ENCODE measurements at places on chromosomes 7 and 10.

DNA sequence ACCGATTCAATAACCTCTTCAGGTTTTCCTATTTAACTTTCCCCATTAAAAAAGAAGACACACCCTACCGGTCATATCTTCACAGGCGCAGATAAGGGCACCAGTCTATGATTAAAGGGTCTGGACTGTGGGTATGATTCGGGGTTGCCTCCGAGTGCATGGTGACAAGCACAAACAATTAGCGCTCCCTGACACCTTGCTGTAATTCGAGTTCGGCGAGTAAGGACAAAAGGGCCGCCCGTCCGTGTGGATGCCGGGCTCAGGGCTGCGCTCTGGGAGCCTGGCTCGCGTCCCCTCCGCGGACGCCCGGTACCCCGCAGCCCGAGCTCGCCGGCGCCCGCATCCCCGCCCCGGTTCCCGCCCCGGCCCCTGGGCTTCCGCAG lies 111.9 kb upstream of the RHEB start:
- no peak for DNase-seq

- peak; percentile 40 for DNase-seq
Measured at GRCh38 chr10:63554657-63555056, 33.5 kb downstream of the REEP3 start.

GRCh38 chr7:131501930-131502685 lies 54.3 kb downstream of the PODXL start:
- DNase-seq, result no peak

DNA sequence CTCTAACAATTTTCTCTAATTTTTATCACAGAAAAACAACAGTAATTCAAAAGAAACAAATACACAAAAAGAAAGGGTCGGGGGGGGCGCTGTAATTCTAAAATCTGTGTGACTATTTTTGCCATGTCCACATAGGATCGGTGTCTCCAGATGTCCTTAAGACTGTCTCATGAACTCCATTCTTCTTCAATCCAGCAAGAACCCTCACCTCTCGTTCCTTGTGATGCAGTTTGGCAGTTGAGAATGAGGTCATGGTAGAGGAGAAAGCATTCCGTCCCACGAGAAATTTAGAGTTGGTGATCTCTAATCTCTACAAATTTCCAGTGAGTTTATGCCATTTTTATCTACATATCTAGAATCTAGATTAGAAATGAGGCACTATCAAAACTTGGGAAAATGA lies 394.7 kb downstream of the TFEC start:
- DNase-seq, result no peak

DNA sequence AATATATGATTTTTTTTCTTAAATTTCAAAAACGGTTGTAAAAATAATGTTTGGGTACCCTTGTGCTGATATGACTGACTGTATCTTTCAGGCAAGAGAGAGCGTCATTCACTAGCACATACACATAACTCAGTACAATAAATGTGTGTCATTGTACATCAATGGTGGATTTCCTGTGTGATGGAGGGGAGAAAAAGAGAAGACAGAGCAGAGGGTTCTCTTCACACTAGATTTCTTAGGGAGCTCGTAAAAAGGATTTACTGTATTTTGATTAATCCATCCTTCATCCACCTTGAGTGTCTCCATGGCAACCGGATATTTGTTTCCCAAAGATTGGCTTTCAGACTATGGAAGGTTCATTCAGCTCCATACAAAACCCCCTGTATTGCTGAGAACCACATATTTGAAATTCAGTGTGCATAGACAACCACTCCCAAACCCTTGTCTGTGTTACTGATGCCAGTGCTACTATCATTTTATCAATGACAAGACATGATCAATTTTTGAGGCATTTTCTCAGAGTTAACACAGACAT lies 150.6 kb downstream of the AKR1D1 start:
- DNase-seq, result no peak

DNA sequence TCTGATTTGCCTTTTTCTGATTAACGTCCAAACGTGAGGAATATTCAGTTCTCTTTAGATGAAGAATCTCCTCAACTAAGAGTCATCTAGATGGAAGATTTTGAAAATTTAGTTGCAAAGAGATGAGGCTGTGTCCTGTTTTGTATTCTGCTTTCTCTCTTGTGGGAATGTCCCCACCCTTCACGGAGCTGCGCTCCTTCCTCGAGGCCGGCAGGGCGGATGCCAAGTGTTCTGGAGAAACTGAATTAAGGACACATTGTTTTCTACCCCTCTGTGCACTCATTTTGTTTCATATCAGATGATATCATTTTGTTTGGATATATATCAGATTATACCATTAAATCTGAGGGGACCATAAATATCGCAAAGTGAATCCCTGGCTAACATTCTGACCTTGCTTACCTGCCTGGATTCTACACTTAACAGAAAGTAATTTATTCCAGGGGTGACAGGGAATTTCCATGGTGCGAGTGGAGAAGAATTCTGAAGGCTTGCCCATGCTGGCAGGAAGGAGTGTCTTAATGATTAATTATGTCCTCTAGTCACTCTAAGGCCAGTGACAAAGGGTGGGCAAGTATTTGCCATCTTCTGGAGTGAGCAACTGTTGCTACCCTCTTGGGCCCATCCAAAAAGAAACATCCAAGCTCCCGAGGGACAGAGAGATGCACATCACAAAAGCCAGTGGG lies 47.9 kb upstream of the IGFBP3 start:
- no peak for DNase-seq

- no peak for DNase-seq
Measured at GRCh38 chr7:41084381-41084780, 618.5 kb downstream of the INHBA start.

DNA sequence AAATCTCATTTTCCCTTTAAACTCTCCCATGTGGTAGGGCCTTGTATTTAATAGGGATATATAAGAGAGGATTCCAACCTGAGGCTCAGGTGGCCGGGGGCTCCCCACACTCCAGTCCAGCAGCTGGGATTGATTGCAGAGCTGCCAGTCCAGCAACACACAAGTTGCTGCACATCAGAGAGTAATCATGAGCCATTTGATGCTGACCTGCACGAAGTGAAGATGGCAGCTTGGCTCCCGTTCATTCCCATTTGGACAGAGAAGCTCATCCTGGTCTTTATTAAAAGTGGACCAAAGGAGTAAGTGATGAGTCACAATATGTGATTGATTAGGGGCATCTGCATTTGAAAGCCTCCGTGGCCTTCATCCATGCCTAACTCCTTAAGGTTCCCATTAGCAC lies 202.4 kb downstream of the PLXNA4 start:
- no peak for DNase-seq

DNA sequence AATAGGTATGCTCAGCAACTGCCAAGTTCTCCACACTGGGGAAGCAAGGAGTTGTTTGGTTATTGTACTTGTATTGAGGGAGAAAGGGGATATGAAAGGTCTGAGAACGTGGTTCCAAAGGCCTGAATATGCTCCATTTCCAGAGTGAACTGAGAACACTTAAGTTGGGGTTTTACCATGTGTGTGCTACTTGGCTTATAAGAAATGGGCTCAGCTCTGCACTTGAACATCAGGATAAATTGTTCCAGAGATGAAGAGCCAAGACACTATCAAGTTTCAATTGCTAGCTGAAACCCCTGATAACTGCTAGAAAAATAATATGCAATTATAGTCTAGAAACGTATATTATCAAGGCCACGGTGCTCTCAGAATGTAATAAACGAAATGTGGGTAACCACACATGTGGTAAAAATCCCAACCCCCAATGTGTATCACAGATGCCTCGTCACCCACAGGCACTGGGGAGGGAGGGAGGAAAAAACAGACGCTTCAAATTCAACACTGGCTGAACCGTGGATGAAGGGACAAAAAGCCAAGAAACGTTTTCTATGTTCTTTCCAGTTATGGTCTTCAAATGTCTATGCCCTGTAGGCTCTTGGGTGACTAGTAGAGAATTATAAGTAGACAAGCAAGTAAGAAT lies 16.3 kb downstream of the ELMO1 start:
- DNase-seq, result no peak

GRCh38 chr10:52464368-52465124 lies 150.5 kb downstream of the DKK1 start:
- no peak for DNase-seq

DNA sequence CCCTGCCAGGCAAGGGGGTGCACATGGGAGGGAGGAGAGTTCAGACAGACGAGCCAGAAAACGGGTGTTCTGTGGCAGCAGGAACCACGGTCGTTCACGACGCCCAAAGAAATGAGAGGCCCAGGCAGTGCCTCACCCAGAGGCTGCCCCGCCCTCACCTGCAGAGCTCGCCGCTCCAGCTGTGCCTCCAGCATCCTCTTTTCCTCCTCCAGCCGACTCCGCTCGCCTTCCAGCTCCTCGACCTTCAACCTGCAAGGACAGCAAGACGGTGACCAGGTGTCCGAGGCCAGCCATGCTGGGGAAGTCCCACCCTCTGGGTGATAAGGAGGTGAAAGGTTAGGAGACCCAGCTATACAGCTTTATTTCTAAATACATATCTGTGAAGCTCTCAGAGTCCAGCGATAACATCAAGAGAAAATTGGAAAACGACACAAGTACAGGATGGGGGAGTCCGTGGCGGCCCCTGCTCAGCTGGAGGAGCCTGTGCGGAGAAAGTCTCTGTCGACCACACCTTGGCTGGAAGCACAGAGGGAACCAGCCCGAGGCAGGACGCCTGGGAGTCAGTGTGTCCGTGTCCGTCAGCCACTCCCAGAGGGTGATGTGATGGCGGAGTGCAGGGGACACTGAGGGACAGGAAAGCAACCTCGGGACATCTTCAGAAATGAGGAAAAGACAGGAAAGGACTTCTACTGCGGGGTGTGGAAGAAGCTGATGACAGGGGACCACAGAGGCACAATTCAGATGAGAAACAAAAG lies 275.1 kb downstream of the MAD1L1 start:
- no peak for DNase-seq

GRCh38 chr10:130137090-130137448 lies 878 bp downstream of the GLRX3 start:
- peak; percentile 6 for DNase-seq

GRCh38 chr10:125101049-125101448 lies 59.3 kb downstream of the CTBP2 start:
- DNase-seq, result no peak

DNA sequence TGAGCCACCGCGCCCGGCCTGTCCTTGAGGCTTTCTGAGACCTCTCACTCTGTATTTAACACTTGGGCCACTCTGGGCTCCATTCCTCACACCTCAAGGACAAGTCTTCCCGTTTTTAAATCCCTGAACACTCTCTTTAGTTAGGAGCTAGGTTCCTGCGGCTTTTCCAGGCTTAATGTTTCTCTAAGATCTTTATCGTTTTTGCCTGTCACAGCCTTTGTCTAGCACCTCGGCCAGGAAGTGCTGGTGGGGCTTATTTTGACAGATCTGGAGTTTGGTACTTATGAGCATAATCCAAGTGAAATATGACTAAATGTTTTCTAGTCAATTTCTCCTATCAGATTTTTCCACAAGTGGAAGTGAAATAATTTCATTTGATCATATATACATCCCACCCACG lies 186.6 kb downstream of the DPY19L1 start:
- DNase-seq, result no peak

DNA sequence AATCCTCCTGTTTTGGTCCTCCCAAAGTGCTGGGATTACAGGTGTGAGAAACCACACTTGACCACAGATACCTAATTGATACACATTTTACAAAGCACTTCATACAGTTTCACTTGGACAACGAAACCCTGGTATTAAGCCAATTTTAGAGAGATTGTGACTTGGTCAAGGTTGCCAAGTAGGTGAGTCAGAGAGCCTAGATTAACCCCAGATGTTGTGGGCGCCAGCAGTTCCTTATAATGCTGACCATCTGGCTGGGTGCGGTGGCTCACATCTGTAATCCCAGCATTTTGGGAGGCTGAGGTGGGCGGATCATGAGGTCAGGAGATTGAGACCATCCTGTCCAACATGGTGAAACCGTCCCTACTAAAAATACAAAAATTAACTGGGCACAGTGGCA lies 4.9 kb upstream of the PHKG1 start:
- no peak for DNase-seq

DNA sequence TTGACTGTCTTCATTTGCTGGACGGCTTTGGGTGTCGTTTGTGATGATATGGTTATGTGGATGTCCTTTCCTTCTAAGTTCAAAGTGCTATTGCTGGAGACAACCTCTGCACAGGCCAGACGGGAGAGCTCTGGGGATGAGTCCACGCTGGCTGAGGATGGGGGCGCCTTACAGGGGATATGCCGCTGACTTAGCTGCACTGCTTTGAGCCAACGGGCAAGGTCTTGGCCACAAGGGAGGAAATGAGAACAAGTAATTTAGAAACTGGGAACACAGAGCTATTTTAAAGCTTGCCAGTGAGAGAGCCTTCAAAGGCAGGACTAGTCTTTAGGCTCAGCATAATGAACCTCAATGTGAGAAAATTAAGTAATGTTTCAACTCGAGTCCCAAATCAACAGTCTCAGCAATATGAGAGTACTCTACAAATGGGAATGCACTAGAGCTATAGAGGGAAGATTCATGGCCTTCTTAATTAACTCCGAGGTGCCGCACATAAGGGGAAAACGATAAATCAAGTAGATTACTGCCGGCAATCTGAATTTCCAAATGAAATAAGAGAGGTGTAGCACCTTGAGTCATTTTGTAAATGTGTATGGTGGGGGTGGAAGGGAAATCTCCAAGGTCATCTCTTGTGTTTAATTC lies 209.3 kb downstream of the JAZF1 start:
- DNase-seq, result no peak

DNA sequence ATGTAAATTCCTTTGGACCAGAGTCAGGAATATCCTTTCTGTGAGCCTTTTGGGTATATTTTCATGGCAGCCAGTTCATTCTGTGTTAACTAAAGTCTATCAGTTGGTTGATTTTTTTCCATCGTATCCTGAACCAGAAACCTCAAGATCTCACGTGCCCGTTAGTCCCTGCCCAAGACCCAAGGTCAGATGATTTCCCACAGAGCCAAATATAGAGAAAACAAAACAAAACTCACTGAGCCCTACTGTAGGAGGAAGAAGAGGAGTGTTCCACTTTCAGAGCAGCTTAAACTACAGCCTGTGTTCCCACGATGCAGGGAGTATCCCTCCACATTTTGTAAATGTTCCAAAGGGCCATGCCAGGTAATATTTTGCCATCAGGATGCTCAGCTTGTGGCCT lies 96.0 kb upstream of the ADO start:
- no peak for DNase-seq
